NCI-H2171 (cell line): ENCODE measurements at places on chromosomes 5 and 9.

- no peak for DNase-seq
These were observed 184.0 kb downstream of the SEMA5A start for GRCh38 chr5:9361835-9362234.

DNA sequence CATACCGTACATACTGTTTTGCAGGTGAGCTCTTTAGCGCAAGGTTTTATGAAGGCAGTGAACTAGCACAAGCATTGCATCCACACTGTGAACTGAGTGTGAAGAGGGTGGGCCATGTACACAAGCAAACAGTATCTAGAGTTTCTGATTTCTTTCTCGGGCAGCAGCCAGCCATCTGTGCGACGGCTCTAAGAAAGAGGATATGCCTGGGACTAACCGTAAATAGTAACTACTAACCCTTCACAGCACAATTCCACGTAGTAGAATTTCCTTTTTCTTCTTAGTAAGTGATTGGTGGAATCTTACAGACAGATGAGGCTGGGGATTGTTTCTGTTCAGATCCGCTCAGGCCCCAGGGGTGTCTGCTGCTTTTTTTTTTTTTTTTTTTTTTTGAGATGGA, 89.0 kb downstream of the DRD1 start:
- peak; percentile 50 for DNase-seq

DNA sequence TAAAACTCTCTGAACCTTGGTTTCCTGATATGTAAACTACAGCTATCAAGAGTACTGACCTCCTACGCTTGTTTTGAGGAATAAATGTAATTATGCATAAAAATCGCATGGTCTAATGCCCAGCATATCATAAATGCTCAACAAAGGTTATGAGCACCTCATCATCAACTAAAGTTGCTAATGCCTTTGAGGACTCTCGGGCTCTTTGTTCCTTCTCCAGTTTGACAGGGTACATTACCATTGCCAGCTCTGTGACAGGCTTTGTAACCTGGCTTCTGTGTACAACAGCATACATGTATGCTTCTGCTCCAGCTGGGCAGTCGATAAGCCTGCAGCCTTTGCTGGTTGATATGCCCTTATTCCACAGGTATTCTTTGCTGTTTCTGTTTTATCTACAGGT, 95.2 kb downstream of the C9orf152 start:
- DNase-seq = no peak

DNA sequence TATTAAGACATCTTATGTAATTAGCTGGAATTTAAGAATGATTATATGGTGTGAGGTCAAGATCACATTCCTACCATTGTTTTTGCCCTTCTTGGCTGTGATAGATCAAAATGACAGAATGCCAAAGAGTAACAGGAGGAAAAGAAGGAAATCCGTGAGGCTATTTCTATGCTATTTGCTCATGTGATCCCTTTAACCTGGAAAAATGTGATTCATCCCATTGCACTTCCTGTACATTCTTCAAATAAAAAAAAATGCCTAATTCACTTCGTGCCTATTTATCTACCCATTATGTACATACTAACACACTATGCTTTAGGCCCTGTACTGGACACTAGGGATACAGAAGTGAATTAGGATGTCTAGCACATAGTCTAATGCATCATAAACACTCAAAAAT, 154.1 kb upstream of the PAPPA start:
- DNase-seq = no peak

- no peak for DNase-seq
These were observed 158.3 kb downstream of the KCTD16 start for GRCh38 chr5:144328980-144329379.

GRCh38 chr9:128097543-128098296, 29.7 kb downstream of the SLC25A25 start:
- no peak for DNase-seq

GRCh38 chr9:7259544-7260241, 501.9 kb downstream of the KDM4C start:
- DNase-seq = no peak

DNA sequence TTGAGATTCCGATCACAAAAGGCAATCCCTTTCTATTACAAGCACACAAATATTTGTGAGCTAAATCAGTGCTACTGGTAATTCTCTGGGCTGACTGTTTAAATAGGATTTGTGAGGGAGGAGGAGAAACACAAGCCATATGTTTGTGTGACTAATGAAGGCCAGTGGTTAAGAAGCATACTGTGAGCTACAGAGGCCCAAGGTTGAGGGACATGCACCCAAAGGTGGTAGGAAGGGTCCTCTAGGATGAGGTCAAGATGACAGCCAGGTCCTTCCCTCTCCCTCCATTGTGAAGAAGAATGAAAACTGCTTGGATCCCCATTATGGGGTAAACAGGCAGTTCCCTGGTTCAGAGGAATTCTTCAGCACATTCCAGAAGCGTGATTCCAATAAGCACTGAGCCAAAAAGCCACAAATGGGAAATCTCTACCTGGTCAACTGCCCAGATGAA, 83.9 kb downstream of the SPOCK1 start:
- no peak for DNase-seq

DNA sequence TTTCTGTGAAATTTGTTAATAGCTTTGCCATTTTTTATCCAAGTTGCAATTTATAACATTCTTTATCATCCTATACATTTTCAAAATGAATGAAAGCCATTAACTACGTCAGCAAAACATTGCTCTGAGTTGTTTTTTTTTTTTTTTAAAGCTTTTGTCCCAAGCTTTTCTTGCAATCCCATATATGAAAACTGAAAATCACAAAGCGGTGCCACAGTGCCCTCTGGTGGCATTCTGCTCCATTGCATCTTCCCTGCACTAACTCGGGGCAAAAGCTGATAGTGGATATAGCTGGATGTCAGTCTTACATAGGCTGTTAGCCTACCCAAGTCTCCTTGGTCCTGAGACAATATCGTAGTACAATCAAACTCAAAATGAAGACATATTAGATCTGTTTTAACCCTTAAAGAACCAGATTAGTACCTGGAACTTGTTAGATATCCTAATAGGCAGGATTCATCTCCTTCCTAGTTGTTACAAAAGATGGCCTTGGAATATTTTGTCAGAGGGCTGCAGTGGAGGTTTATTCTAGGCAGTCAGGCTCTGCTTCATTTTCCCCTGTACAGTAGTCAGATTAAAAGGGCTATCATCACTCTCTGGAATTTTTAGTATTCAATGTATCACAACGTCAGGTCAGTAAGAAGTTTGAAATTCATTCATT, 669.9 kb downstream of the PTPRD start:
- DNase-seq = peak; percentile 10

DNA sequence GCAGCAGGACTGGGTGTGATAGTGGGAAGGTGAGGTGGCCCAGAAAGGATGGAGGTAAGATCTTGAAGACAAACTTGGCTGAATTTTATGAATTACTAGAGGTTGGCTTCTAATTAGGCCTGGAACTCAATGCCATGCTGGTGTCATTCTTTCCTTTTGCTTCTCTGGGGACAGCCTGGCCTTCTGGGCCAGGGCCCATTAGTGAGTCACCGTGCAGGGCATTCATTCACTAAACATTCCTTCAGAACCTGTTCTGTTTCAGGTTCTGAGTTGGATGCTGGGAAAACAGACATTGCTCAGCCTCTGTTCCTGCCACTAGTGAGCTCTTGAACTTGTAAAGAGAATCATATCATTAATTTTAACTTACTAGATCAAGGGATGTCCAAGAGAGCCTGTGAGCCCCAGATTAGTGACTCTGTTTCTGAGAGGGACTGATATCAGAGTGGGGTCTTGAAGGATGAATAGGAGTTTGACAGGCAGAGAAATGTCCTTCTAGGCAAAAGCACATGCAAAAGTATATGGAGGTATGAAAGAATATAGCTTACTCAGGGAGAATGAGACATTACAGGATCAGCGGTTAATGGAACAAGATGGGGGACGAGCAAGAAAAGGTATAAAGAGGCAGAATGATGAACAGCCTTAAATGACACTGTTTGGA, 66.5 kb downstream of the LHX2 start:
- no peak for DNase-seq

DNA sequence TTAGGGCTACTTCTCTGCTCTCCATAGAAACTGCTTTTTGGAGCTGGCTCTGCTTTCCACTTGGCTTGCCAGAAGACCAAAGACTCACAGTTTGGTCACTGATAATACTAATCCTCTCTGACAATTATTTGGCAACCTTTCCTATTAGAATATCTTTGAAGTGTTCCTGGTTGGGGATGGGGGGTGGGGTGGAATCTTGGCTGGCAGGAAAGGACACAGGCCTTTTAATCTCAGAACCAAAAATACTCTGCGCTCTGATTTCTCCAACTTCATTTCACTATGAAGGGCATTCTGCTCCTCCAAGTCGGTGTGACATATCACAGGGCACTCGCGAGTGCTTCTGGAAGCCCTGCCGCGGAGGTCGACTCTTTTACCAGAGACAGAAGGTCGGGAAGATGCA, 1329.0 kb upstream of the WWC1 start:
- no peak for DNase-seq
